ENCODE measurements at places on chromosomes 4 and X.

GRCh38 chrX:154595559-154596249 is 10.8 kb downstream of the CTAG1A start:
- no peak for DNase-seq
- H3K27me3 ChIP-seq: no peaks in the 10 kb centered on the region
- H3K4me1 ChIP-seq: peaks cover 3% of the 10 kb centered on the region
- no peaks in the 10 kb centered on the region for H3K36me3 ChIP-seq
- H3K27ac ChIP-seq: no peak overlapping the region

DNA sequence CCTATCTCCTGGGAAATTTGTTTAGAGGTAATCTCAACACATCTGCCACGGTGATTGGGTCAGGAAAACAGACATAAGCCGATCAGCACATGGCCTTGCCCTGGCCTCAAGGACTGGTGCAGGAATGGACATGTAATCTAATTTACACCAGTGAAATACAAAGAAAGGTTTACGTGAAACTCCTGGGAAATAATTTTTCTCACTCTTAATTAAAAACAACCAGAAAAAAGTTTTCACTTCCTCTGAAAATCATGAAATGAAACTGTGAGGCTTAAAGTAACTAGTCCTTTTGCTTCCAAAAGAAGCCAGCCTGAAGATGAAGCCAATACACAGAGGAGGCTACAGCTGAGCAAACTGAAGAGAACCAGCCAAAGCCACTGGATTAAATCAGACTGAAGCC is 154.1 kb upstream of the FAM241A start:
- no peak for DNase-seq
- H3K4me3 ChIP-seq: no peak overlapping the region
- no peaks in the 10 kb centered on the region for H3K4me1 ChIP-seq
- H3K27ac ChIP-seq: no peak overlapping the region
- peaks cover 29% of the 10 kb centered on the region for H3K27me3 ChIP-seq
- no peaks in the 10 kb centered on the region for H3K36me3 ChIP-seq

- no peak overlapping the region for H3K27ac ChIP-seq
- H3K4me1 ChIP-seq: no peaks in the 10 kb centered on the region
- H3K36me3 ChIP-seq: no peaks in the 10 kb centered on the region
- peaks cover 7% of the 10 kb centered on the region for H3K27me3 ChIP-seq
- H3K4me3 ChIP-seq: no peak overlapping the region
Measured at GRCh38 chr4:174714393-174715211, 114.4 kb downstream of the GLRA3 start.

GRCh38 chr4:18957716-18958115 is 936.2 kb upstream of the LCORL start:
- no peak overlapping the region for H3K4me3 ChIP-seq
- H3K4me1 ChIP-seq: no peaks in the 10 kb centered on the region
- H3K36me3 ChIP-seq: no peaks in the 10 kb centered on the region
- no peak for DNase-seq

All from activated CD4-positive, alpha-beta T cell treated with anti-CD3 and anti-CD28 coated beads for 36 hours (primary cell).